ENCODE measurements at places on chromosomes 6 and 20.

DNA sequence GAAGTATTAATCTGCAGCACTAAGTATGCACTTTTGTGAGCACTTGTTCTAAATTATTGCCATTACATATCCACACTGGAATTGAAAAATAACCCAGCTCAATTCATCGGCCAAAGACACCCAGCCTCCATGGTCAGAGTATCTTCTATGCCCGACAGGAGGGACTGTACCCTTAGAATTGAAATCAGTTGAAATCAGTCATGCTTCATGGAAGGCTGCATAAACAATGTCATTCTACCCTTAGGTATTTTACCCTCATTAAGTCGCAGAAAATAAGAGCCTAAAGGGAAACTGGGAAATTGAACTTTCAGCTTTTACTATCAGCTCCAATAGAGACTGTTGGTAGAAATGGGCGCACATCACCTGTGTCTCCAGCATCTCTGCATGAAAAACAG, 2.9 kb upstream of the RAMACL start:
- no peak for DNase-seq

DNA sequence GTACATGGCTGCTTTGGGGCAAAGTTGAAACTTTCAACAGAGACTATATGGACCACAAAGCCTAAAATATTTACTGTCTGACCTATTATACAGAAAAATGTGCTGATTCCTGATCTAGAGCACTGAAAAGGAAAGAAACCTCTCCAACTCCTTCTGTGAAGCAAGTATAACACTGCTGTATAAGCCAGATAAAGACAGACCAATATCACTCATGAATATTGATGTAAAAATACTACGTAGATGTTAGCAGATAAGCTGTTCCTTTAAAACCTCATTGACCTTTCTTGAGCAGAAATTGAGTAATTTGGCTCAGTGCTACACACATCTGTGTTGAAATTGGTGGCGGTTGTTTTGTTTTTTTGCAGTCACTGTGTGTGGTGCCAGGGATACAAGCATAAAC, 69.9 kb upstream of the HDAC2 start:
- no peak for DNase-seq

GRCh38 chr6:100372326-100373091, 92.2 kb downstream of the SIM1 start:
- no peak for DNase-seq

DNA sequence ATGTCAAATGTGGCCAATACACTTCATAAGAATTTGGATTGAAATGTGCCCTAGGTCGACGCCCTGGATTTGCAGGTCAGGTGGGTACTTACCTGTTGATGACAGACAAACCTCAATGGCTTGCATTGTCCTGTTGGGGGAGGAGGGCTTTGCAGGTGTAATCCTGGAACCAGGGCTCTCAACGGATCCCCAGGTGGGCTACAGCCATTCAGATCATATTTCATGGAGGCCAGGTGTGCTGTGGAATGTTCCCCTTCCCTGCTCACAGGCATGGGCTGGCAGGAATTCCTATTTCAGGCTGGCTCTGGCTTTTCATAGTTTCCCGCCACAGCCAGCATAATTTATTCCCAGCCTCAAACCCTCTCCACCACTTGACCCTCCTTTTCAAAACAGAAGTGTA, 254.7 kb downstream of the SMOC2 start:
- no peak for DNase-seq

DNA sequence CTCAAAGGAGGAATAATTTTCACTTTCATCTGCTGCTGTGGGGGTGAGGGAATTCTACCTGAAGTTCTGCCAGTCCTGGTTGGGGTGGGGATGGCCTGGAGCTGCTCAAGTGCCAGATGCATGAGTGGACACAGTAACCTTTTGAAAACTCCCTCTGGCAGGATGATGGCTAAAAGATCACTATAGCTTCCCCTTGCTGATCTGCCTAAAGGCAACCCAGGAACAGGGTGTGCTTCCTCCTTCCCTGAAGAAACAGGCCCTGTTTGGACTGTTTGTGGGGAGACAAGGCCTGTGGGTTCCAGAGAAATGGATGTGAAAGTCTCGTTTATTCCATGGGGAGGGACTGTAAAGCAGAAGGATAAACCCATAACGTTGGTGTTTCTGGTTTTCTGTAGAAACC, 176.9 kb downstream of the DTNBP1 start:
- no peak for DNase-seq

GRCh38 chr6:166293731-166294584, 14.2 kb downstream of the PRR18 start:
- no peak for DNase-seq

DNA sequence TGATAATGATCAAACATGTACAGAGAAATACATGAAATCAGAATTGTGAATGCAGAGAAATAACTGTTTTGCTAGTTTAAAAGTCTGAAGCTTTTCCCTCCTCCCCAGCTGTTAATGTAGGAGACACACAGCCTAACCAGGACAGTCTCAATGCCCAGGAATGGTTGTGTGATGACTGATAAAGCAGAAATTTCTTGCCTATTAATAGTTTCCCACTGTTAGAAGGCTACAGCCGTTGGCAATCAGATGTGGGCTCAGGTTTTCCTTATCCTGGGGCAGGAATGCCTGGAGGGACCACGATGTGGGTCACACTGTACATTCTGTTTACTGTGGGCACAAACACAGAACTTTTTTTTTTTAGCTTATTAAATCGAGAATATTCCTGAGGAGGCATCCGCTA, 1.9 kb downstream of the PPP1R3D start:
- DNase-seq = no peak

GRCh38 chr6:139496654-139497344, 122.4 kb upstream of the CITED2 start:
- no peak for DNase-seq

DNA sequence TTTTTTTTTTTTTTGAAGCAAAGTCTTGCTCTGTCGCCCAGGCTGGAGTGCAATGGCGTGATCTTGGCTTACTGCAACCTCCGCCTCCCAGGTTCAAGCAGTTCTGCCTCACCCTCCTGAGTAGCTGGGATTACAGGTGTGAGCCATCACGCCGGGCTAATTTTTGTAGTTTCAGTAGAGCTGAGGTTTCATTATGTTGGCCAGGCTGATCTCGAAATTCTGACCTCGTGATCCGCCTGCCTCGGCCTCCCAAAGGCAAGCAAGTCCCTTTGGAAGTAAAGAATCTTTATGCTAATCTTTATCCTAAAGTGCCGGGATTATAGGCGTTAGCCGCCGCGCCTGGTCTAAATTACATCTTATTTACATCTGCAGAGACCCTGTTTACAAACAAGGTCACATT, 1.5 kb downstream of the PSMG4 start:
- DNase-seq = no peak

- no peak for DNase-seq
Observed at GRCh38 chr6:35078896-35079295, 62.2 kb downstream of the TCP11 start.

- DNase-seq = no peak
Observed at GRCh38 chr6:165844801-165845364, 181.8 kb upstream of the PDE10A start.

DNA sequence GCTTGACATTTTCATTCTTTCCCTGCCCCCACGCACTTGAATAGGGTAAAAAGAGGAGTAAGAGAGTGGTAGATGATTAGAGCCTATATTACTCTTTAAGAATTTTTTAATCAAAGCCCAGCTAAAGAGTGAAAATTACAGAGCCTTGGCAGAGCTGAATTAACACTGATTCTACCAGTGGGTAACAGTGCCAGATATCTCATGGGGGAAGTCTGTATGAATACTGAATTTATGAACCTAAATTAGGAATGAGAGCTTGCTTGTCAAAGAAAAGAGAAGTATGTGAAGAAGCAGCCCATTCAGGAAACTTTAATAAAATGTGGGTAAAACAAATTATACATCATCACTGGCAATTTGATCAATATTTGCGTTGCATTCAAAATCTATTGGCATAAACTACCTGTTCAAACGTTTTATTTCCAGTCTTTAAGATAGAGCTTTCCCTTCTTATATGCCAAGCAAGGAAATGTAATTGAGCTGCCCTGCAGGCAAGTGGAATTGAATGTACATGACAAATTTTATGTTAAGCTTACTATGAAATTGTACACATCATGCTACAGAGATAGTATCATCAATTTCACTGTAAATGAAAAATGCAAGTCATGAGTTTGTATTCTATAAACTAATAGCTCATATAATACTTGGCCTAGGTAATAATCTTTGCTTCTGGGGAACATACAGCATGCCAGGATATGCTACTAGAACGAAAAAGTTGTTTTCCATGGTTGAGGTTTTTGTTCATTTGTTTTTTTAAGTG, 14.5 kb downstream of the SOBP start:
- no peak for DNase-seq

GRCh38 chr6:90049295-90049694, 155.0 kb downstream of the GJA10 start:
- DNase-seq = no peak

DNA sequence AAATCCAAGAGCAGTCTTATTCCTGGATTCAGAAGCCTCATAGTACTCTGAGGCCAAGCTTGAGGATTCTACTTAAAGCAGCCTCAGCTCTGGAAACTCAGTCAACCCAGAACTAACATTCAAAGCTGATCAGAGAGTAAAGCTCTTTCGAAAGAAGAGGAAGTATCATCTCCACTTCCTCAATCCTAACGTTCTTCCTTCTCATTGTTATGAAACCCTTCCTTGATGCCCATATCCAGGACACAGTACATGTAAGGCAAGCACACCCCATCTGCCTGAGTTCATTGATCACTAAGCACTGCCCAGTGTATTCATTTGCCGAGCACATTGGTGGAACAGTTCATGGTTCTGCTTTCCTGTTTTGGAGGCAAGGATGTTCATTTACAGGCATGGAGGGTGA, at the start of gene IPCEF1:
Gene IPCEF1 (minus strand): TSS at position 114 of the 400 bp plus-strand sequence. CDS start 90,856 bp downstream, outside the sequence.
- no peak for DNase-seq

- DNase-seq = no peak
Observed at GRCh38 chr20:15359056-15359455, 1021.6 kb upstream of the FLRT3 start.

GRCh38 chr6:116859264-116859663, 17.8 kb upstream of the RFX6 start:
- no peak for DNase-seq

GRCh38 chr6:158259136-158259535, 53.1 kb upstream of the TULP4 start:
- no peak for DNase-seq

DNA sequence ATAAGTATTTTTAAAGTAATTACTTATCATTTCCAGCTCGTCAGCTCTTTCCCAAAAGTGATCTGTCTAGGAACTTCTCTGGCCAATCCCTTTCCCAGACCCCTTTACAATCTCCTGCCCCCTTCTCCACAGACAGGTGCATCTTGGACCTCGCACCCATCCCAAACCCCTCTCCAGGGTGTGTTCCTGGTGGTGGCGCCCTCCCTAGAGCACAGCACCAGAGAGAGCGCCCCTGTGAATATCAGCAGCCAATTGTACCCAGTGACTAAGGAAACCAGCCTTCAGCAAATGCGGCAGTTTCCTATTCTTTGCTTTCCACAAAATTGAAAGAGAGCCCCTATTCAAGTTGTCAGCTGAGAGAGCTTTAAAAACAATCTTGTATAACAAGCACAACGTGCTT, 157.7 kb downstream of the RNASET2 start:
- DNase-seq = no peak

DNA sequence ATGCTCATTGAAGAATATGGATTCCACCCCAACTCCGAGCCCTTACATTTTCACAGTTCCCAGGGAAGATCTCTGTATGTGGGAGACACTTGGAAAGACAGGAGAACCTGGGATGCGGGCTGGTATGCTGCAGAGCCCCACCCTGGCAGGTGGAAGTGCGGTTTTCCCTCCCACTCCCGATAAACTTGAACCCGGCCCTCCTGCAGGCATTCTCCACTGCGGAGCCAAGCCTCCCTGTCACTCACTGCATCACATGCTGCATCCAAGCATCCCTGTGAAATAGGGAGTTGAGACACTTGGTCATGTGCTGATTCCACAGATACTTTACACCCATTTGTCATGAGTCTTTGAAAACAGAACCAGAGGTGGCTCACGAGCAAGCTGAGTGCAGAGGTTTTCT, 35.4 kb downstream of the TMEM242 start:
- DNase-seq = no peak

- DNase-seq = no peak
Observed at GRCh38 chr6:7256785-7257184, 56.2 kb downstream of the SSR1 start.

DNA sequence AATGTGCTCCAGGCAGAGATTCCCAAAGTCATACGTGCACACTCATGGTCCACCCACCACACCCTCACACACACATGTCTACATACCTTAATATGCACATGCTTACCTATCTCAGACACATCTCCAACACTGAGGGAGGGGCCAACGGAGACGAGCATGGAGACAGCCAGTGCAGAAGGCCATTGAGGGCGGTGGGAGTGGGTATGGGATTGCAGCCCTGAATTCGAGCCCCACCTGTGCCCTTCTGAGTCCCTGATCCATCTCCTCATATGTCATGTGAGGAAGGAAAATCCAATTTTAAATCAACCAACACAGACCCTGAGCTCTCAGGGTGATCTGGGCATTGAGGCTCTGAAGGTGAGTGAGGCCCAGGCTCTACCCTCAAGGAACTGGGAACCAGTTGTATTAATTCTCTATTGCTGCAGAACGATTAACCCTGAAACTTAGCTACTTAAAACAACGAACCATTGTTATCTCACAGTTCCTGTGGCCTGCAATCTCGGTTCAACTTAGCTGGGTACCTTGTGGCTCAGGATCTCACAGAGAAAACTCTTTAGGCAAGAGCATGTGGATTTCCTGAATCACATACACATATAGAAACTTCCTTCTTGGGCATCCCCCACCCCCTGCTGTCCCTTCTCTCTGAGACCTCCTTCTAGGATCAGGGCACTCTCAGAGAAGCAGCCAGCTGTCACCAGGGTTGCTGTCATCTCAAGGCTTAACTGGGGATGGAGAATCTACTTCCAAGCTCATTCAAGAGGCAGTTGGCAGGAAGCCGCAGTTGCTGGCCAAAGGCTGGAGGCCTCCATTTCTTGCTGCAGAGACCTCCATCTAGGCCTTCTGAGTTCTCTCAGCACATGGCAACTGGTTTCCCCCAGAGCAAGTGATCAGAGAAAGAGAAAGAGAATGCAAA, 28.3 kb downstream of the GLP1R start:
- no peak for DNase-seq

DNA sequence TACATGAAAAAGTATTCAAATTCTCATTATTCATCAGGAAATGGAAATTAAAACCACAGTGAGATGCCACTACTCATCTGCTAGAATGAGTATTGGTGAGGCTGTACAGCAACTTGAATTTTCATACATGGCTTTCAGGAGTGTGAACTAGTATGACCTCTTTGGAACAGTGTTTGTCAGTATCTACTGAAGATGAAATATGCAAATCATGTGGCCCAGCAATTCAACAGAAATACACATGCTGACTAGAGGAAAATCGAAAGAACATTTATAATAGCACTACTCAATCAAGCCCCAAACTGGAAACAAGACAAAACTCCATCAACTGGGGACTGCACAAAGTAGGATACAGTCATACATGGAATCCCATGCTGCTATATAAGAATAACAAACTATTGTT, 102.2 kb downstream of the DCDC2 start:
- no peak for DNase-seq

- DNase-seq = no peak
Observed at GRCh38 chr6:125201961-125202729, 48.6 kb downstream of the TPD52L1 start.

Measured in NT2/D1 (cell line).